ENCODE measurements at places on chromosomes 3 and 15. TPM values are rescaled to one million over a fixed set of nuclear protein-coding genes. Genes with fewer than 3 reads are reported as not detected.

DNA sequence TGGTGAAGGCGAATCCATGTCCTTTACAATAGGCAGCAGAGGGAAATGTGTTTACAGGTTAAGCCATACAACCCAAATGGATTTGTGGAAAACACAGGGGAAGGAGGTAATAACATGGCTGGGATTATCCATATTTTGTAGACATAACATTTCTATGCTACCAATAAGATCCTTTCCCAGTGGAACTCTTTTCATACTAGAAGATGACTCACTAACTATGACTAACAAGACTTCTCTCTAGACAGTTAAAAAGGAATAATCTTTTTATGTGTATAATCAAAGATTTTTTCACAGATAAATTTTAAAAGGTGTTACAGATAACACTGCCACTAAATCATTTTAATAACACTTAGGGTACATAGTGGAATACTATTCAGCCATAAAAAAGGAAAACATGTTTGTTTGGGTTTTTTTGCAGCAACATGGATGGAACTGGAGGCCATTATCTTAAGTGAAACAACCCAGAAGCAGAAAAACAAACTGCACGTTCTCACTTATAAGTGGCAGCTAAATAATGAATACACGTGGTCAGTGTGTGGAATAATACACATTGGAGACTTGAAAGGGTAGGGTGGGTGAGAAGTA lies 39.6 kb downstream of the VPS13C start:
- no peak for DNase-seq

The SLC12A8 gene
- polyA plus RNA-seq: 31.5 TPM

The MYL3 gene
- not detected for polyA plus RNA-seq

GRCh38 chr3:42489937-42490227 lies 12.6 kb upstream of the VIPR1 start:
- no peak for DNase-seq

The GOLGA8A gene
- polyA plus RNA-seq: 22.6 TPM

DNA sequence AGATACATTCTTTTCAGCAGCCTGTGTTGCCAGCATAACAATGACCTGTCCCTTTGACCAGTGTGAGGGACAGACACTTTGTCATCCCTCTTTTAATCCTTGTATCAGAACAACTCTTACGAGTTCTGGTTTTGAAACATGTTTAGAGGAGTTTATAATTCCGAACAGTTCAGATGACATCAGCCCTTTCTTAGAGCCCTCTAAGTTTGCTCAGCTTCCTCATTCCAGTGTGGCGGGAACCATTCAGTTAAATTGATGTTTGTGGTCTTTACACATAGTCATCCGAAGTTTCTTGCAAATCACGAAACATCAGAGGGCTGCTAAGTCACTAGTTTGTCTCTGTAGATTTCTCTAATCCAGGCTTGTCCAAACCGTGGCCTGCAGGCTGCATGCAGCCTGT lies 102.5 kb downstream of the AKAP13 start:
- DNase-seq: no peak

The CIDEC gene
- polyA plus RNA-seq: not detected

- DNase-seq: peak; percentile 15
Measured at GRCh38 chr3:31917303-31918005, 63.6 kb downstream of the OSBPL10 start.

The NCBP2 gene
- polyA plus RNA-seq: 136 TPM

The CCR1 gene
- 3.2 TPM for polyA plus RNA-seq

The STRA6 gene
- polyA plus RNA-seq: 8.1 TPM

All from GM12878 (cell line).